Amniotic stem cell (primary cell): ENCODE measurements at places on chromosomes 6 and 20.

GRCh38 chr6:120411394-120411793, 922.9 kb downstream of the TBC1D32 start:
- no peak for DNase-seq

- no peak for DNase-seq
Observed at GRCh38 chr20:2164966-2165365, 63.3 kb downstream of the STK35 start.

DNA sequence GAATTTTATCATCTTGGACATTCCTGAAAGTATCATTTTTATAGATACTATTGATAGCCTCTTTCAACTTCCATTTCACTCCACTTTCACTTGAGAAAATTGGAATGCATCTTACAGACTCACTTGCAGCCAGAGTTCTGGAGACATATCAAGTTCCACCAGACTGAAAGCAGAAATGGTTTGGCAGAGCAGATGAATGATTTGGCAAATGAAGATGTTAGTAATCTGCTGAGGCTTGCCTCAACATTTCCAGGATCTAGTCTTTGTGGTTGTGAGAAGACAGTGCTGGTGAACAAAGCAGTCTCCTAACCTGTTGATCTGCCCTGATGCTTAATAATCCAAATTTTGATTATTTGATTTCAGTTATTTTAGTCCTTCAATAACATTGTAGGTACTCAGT, 202.6 kb downstream of the TRDN start:
- DNase-seq, result no peak

DNA sequence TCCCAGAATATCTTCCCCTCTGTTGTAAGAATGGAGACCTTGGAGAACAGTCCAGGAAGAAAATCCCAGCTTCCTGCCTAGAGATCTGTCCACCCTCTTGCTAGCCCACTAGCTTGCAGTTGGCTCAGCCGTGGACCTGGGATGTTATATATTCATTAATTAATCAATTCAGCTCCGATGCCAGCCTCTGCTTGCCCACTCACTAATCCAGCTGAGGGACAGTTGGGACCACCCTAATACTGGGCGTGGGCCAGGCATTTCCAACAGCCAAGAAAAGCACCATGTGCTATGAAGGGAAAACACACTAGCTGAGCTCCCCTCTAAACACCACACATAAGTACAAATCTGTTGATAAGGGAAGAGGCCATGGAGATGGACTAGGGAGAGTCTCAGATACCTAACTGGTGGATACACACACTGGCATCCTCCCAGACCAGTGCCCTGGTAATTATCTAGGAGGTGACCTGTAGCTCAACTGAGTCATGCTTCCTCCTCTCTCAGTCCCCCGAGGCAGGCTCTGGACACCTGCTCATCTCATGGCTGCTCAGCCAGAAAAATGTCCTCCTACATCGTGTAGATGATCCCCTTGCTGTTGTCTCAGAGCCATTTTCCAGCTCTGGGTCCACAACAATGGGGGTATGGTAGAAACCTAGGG, 78.9 kb downstream of the ANKRD60 start:
- no peak for DNase-seq

DNA sequence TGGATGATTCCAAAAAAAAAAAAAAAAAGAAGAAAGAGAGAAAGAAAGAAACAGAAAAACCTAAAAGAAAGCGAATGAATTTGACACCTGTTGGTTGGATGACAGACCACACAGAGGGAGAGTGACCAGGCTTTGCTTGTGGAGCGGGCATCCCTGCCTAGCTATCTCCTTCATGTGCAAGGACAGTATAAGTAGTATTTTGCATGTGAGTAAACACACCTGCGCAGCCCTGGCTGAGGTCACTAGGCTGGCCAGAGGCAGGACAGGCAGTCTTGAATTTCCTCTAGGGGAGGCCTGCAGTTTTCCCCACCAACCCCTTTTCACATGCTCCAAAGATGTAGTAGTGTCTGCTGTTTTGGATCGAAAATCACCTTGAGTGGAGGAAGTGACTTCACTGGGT, 126.4 kb downstream of the CCDC170 start:
- DNase-seq, result no peak

DNA sequence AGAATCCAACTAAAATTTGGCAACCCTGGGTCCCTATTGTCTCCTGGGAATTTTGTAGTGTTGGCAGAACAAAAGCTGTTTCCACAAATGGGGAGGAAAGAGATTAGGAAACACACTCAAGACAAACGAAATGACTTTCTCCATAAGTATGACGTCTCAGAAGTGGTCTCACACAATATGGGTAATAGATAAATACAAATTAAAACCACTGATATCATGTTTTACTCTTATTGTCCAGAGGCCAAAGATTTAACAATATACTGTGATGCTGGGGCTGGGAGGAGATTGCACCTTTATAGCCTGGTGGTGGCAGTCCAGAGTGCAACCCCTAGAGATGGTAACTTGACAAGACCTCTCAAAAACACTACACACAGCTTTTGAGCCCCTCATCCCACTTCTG, 18.6 kb downstream of the FKBP1A start:
- DNase-seq, result no peak

DNA sequence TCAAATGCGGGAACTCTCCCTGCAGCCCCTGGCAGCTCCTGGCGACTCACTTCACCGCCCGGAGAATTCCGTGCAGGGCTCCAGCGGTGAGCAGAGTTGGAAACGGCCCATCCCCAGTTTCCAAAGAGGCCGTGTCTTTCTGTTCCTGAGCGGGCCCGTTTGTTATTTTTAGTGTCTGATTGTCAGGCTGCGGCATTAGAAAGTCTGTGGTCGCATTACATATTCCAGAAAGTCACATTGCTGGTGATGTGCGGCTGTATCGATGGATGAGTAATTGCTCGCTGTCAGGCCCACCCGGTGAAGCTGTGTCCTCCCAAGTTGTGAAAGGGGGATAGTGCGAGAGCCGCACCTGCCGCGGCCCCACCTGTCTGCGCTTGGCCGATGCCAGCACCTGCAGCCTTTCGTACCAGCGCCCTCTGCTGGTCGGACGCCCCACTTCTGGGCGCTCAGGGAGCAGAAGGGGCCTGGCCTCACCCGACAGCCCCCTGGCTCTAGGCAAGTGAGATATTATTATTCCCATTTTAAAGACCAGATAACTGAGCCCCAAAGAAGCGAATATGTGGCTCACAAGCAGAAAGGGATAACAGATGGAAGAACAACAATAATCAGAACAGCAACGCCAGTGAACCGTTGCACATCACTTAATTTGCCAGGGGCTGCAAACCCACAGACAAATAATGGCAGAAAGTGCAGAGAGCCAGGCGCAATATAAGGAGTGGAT, 244.9 kb downstream of the TSHZ2 start:
- DNase-seq, result no peak

GRCh38 chr6:37104824-37105147, 65.2 kb upstream of the PIM1 start:
- no peak for DNase-seq

- no peak for DNase-seq
Observed at GRCh38 chr6:129882510-129883023, 21.5 kb upstream of the TMEM244 start.

DNA sequence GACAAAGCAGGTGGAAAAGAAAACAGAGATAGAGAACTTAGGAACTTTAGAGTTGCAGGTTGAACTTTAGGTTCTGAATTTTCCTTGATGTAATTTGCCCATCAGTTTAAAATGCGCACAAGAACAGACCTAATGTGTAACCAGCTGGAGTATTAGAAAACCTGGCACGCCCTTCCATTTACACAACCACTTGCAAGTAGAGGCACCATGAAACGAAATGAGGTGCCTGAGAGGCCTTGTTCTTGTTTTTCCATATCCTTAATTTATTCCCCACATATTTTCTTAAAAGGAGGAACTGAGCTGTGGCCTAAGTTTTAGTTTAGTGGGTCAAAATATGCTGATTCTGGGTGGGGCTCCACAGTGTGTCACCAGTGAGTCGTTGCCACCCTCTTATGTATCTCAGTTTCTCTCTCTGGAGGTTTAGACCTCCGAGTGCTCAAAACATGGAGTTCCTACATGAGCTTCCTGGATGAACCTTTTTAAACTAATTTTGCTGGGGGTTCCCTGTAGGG, 17.2 kb upstream of the IL22RA2 start:
- no peak for DNase-seq
